ENCODE measurements at places on chromosomes 3 and 15.

DNA sequence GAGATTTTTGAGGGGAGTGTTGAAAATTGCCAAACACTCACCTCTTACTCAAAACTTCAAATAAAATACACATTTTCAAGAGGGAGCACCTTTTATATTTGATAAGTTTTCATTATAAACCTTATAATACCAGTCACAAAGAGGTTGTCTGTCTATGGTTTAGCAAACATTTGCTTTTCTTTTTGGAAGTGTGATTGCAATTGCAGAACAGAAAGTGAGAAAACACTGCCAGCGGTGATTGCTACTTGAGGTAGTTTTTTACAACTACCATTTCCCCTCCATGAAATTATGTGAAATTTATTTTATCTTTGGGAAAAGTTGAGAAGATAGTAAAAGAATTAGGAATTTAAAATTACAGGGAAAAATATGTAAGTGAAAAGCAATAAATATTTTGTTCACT is 20.1 kb downstream of the DIPK2A start:
- no peak for DNase-seq

DNA sequence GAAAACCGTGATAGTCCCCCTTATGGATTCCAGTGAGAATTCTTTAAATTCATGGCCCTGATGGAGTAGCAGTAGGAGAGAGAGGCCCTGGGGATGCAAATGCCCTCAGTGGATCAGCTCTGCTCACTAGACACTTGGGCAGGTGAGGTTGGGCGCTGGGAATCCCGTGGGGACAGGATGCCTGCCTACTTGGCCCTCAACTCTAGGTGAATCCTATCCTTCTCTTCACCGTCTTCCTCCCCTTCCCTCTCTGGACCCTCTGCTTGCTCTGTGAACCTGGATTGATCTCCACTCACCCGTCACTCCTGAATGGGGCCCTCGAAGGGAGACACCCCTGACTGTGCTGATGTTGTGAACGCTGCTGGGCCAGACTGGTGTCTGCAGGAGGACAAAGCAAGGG is 77.4 kb downstream of the SEC22A start:
- DNase-seq, result no peak

- no peak for DNase-seq
Measured at GRCh38 chr3:111173328-111173900, 101.8 kb downstream of the NECTIN3 start.

DNA sequence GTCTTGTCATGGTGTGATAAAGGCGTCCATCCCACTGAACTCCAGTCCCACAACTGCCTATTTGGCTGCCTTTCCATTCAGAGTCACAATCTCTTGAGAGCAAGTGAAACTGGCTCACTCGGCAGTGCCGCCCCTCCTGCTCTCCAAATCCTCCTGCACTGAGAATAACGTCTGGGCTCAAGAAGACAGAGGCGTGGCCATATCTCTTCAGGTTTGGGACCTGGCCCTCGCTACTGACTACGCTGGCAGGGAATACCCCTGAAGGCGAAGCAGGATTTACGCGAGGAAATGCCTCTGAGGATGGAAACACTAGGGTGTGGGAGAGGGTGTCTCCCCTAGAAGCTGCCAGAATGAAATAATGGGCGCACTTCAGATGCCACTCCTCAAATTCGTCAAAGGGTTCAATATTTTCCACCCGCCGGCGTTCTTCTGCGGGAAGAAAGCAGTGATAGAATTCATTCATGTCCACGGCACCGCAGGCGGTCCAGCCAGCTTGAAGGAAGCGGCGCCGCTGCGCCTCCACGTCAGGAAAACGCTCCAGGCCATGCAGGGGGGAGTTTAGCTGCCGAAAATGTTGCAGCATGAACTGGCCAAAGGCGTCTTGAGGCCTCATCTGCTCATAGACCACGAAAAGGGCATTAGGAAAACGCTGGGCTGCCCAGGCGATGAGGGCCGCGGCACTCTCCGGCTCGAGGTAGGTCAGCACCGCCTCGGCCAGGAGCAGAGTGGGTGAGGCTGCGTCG is 985 bp downstream of the LCMT2 start:
- DNase-seq, result peak; percentile 48

DNA sequence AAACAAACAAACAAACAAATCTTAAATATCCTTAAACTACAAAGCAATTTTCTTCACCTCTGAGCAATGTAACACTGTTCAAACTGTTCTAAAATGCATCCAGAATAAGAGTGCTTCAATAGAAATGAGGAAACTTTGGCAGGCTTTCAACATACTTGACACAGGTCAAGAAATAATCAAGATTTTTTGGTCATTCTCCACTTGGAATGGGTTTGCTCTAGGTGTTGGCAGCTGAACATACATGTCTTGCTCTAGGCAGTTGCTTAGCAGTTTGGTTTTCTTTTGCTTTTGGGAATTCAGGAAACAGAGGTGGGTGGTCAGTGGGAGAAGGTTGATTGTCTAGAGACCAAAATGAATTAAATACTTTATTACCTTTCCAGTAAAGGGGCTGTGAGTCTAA is 1.4 kb upstream of the LRRC3B start:
- DNase-seq, result peak; percentile 48

DNA sequence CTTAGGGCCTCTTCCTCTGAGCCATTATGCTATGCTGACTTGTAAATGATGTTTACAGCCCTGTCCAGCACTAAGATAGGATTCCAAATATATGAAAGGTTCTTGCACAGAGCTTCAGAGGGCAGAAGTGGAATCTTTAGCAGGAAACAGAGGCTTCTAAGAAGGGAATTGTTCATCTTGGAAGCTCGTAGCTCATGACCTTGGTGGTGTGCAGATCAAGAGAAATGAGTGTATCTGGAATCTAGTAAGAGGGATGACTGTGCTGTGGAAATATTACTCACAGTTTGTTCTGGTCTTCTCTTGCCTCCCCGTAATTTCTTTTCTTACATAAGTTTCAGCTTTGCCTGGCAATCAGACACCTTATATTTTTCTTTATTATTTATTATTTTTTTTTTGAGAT is 175.8 kb downstream of the SPATA16 start:
- no peak for DNase-seq

DNA sequence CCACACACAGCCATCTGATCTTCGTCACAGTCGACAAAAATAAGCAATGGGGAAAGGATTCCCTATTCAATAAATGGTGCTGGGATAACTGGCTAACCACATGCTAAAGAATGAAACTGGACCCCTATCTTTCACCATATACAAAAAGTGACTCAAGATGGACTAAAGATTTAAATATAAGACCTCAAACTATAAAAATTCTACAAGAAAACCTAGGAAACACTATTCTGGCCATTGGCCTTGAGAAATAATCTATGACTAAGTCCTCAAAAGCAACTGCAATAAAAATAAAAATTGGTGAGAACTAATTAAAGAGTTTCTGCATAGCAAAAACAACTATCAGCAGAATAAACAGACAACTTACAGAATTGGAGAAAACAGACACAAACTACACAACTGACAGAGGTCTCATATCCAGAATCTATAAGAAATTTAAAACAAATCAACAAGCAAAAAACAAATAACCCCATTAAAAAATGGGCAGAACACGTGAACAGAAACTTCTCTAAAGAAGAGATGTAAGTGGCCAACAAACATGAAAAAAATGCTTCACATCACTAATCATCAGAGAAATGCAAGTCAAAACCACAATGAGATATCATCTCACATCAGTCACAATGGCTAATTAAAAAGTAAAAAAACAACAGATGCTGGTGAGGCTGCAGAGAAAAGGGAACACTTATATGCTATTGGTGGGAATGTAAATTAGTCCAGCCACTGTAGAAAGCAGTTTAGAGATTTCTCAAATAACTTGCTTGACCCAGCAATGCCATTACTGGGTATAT is 104.0 kb downstream of the NR1I2 start:
- no peak for DNase-seq

GRCh38 chr3:45016916-45017315 is 9.2 kb upstream of the CLEC3B start:
- DNase-seq, result no peak

DNA sequence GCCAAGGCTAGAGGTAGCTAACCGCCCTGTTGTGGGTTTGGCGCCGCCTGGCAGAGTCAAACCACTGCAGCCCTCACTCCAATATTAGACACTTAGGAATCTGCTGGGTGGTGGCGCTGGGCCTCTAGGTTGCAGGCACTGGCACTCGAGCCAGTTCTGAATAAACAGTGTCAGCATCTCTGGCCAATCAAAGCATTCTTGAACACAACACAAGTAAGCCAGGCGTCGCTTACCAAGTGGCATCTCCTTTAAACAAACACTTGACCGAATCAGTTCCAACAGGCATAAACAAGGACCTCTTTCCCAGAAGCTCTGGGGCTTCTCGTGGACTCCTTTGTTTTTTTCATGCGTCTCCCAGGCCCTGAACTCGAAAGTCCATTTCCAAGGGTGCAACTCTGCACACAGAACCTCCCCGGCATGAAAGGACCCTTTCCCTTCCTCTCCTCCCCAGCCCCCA is 82.3 kb downstream of the LRIG1 start:
- DNase-seq, result no peak

DNA sequence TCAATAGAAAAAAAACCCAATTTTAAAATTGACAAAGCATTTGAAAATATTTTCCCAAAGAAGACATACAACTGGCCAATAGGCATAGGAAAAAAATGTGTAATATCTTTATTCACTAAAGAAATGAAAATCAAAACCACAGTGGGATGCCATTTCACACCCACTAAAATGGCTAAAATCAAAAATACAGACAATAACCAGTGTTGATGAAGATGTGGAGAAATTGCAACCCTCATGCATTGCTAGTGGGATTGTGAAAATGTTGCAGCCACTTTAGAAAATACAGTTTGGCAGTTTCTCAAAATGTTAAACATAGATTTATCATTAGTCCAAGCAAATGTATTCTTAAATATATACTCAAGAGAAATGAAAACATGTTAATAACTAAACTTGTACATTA is 315.1 kb upstream of the GPR149 start:
- no peak for DNase-seq

DNA sequence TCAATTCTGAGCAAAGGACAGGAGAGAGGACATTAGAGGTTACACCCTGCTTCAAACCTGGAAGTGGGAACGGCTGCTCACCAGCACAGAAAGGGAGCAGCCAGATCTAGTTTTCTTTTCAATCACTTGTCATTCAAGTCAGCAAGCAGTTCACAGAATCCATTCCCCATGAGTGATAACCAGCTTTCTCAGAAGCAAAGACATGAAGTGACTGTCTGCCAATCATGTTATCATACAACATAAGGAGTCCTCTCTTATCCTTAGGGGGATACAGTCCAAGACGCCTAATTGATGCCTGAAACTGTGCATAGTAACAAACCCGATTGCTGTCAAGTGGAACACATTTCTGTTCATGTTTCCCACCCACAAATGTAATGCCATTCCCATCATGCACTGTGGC is 54.7 kb downstream of the FAM98B start:
- no peak for DNase-seq

- DNase-seq, result no peak
Measured at GRCh38 chr3:190009614-190010013, 111.1 kb downstream of the P3H2 start.

GRCh38 chr3:69484507-69485393 is 98.9 kb upstream of the FRMD4B start:
- no peak for DNase-seq

DNA sequence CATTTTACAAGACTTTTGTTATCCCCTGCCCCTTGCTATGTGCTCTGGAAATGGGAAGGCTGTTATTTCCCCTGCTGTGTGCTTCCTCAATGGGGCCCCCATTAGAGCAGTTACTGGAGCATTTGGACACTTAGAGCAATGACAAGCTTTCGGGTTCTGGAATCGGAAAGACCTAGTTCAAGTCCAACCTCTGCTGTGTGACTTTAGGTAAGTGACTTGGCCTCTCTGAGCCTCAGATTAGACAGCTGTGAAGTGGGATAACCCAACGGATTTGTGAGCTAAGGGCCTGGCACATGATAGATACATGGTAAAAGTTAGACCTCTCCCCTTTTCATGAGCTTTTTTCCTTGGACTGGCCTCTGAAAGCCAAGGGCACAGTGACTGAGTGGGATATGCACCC is 84.0 kb upstream of the SEC13 start:
- DNase-seq, result no peak

DNA sequence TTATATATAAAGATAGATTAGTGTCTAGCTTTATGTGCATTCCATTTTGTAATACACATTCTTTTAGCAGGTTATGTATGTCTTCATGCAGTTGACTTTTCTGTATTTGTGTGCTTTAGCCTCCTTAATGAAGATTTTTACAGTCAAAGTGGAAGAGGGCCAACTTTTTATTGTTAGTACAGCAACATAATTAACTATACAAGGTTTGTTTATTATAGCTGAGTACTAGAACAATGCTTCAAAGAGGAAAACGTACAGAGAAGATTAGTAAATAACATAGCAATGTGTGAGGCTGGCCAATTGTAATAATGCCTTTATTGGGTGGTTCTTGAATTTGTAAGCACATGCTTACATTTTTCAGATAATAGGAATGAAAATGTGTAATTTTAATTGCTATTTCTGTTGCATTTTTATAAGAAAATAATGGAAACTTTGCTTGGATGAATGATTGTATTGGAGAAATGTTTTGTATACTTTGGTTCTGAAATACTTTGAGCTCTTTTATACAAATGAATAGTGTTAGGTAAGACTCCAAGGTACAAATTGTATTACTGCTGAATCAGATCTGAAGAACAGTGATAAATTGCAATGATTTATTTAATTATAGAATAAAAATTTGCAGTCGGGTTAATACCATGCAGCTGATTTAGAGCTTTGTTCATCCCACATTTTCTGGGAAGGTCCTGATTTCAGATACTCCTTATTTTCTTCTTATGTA is 41.4 kb downstream of the UBE2E2 start:
- DNase-seq, result no peak

- DNase-seq, result no peak
Measured at GRCh38 chr15:94175420-94175819, 55.9 kb upstream of the MCTP2 start.

DNA sequence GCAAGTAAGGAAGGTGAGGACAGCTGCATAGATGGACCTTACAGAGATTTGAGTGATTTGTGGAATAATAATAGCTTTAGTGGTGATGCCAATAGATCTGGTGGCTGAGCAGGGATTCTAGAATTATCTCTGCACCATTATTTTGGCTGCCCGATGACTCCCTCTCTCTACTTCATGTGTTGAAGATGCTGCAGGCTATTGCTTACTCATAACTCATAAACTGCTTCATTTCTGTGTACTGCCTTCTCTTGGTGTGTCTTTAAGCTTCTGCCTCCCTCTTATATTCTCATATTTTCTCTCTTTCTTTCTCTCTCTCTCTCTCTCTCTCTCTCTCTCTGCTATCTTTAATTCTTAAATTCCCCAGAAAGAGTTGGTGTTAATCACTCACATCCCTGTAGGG is 256.0 kb upstream of the TRIM42 start:
- no peak for DNase-seq

GRCh38 chr3:11545186-11545851 is 98.4 kb downstream of the VGLL4 start:
- no peak for DNase-seq

- no peak for DNase-seq
Measured at GRCh38 chr3:194025951-194026350, 110.0 kb upstream of the HES1 start.

DNA sequence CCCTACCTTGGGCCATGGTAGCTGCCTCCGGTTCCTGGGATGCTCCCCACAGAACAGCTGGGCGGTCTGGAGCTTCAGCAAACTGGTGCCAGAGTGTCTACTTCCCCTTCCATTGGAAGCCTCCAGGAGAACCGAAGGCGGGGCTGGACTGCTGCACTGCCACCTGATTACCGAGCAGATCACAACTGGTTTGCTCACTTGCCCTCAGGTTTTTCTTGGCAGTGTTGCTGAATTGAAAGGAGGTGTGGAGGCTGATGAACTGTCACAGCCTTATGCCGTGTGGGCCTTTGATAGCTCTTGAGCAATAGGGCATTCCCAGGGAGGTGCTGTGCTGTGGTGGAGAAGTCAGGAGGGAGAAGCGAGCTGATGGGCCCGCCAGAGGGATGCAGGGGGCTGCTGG is at the start of gene TGM5:
TSS of gene TGM5 (minus strand) at position 95 of the 400 bp plus-strand sequence. CDS start at position 16, 79 bp downstream.
- DNase-seq, result no peak

All from cerebellar cortex (tissue), 1 donor.